Motor neuron (in vitro differentiated cells): ENCODE measurements at places on chromosomes 7 and 10. TPM values are rescaled to one million over a fixed set of nuclear protein-coding genes. Genes with fewer than 3 reads are reported as not detected.
A peak's percentile ranks its signal among the peaks of the same experiment; 100 is the strongest.

GRCh38 chr7:74572301-74572979 lies 85.1 kb upstream of the GTF2I start:
- no peak for ATAC-seq

FAM241B gene
- total RNA-seq: 39.9 and 43.9 TPM in 2 replicates

- ATAC-seq: no peak
Measured at GRCh38 chr10:110686047-110686446, 41.9 kb downstream of the RBM20 start.

TMEM236 gene
- 0.04 and 0.39 TPM in 2 replicates for total RNA-seq

- no peak for ATAC-seq
Measured at GRCh38 chr10:8705415-8705814, 650.9 kb downstream of the GATA3 start.

GRCh38 chr10:650441-650851 lies 39.0 kb downstream of the DIP2C start:
- ATAC-seq: peak; percentile 57

DNA sequence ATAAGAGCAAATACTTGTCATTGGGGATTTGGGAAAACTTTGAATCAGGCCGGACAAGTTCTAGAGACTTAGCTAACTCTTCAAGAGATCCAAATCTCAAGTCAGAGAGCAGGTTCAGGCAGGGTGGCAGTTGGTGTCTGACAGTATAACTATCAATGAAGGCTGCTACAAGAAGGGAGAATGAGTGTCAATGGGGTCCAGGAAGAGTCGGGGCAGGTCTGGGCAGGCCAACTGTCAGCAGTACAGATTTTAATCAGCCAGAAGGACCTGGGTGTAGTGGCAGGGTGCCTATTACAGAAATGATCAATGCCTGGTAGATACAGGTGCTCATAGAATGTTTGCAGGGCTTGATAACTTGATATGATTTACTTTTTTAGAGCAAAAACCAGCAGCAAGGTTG lies 751.1 kb downstream of the GRM8 start:
- no peak for ATAC-seq

GRCh38 chr7:44898039-44898438 lies 12.7 kb upstream of the PURB start:
- no peak for ATAC-seq

- ATAC-seq: no peak
Measured at GRCh38 chr10:70777063-70777875, 7.9 kb downstream of the TBATA start.

MACC1 gene
- total RNA-seq: 0.14 and 0.30 TPM in 2 replicates

DNA sequence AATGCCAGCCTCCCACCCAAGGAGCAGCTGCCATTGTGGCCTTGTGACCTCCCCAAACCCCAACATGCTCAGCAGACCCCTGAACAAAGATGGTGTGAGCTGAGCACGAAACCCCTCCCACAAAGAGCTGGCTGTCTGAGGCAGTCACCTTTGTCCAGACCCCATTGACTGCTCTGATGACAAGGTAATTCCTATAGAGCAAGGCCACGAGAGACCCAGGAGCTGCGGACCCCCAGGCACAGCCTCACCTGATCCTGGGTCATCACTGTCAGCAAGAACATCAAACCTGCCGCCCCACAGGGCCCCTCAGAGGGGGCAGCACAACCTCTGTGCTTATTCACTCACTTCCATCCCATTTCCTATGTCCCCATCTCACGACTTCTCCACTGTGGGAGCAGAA lies 102.6 kb downstream of the CPXM2 start:
- ATAC-seq: no peak

GRCh38 chr10:33524966-33525365 lies 190.5 kb upstream of the NRP1 start:
- ATAC-seq: no peak

HABP2 gene
- total RNA-seq: 0.14 and 0.15 TPM in 2 replicates

DNA sequence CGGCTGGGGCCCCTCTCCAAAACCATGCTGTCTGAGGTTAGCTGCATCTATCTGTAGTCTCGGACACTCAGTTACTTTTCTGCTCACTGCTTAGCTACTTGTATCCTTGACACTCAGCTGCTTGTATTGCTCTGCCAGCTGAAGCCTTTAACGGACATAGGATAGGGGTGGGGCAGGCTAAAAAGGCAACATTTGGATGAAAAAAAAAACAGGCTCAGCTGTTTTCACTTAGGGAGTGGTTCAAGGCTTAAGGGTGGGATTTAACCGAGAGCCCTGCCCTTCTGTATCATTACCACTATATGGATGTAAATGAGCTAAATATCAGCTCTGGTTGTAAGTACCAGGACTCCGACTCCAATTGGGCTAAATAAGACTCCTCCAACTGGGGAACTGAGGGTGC lies 28.6 kb downstream of the LSMEM1 start:
- peak; percentile 70 for ATAC-seq

GRIFIN gene
- total RNA-seq: not detected in 2 replicates

GRCh38 chr10:91652364-91652763 lies 19.5 kb upstream of the PPP1R3C start:
- ATAC-seq: peak; percentile 93

DNA sequence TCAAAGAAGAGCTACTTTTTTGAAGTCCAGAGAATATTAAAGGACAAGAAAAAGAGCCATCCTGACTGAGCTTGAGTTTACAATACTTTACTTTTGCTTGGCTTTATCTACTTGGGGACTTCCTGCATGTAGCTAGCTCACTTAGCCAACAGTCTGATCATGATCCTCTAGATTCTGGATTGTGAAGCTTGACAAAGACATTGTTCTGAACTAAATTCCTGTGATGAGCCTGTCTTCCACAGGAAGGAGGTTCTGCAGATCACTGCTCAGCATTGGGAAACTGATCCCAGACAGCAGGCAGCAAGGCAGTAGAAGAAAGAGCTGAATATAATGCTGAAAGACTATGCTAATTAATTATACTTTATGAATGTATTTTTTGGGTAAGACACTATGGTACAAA lies 296.4 kb downstream of the DGKB start:
- ATAC-seq: no peak

DNA sequence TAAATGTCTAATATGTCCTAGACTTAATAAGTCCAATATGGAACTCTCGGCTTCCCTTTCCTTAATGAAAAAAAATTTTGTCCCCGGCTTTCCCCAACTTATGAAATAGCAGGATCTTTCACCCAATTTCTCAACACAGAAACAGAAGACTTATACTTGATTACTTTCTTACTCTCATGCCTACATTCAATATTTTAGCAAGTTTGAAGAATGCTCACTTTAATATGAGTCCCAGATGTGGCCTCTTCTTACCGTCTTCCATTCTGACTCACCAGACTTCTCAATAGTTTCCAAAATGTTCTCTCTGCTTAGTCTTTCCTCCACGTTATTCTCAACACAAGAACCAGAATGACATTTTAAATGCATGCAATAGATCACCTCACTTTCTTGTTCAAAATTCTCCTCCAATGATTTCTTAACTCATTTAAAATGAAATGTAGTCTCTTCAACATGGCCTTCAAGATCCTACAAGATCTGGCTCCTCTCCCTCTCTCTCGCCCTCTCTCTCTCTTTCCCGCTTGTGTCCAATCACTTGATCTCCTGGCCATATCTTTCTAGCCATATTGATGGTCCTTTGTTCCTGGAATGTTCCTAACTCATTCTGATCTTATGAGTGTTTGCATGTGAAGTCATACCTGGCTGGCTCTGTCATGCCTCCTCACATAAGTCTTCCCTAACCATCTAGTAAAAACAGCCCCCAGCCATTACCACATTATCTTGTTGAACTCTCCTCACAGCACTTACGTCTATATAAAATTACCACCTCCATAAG lies 119.7 kb upstream of the FAM3C start:
- peak; percentile 57 for ATAC-seq

- no peak for ATAC-seq
Measured at GRCh38 chr7:142671506-142671905, 77.8 kb upstream of the PRSS1 start.

- no peak for ATAC-seq
Measured at GRCh38 chr7:147569116-147569913, 1021.3 kb upstream of the C7orf33 start.

LRRTM3 gene
- total RNA-seq: 0.40 and 6.3 TPM in 2 replicates

- peak; percentile 77 for ATAC-seq
Measured at GRCh38 chr10:1630304-1630703, 107.0 kb downstream of the ADARB2 start.

- ATAC-seq: no peak
Measured at GRCh38 chr10:103510791-103511752, 17.6 kb downstream of the NEURL1 start.

- ATAC-seq: no peak
Measured at GRCh38 chr10:110556296-110556695, 11.2 kb upstream of the SMC3 start.

TMEM273 gene
- total RNA-seq: 0.23 TPM in 1 of 2 replicates, not detected in the other

GRCh38 chr10:88467835-88468485 lies 115.2 kb downstream of the RNLS start:
- ATAC-seq: no peak

GRCh38 chr7:81367326-81367931 lies 402.4 kb downstream of the HGF start:
- ATAC-seq: no peak

DNA sequence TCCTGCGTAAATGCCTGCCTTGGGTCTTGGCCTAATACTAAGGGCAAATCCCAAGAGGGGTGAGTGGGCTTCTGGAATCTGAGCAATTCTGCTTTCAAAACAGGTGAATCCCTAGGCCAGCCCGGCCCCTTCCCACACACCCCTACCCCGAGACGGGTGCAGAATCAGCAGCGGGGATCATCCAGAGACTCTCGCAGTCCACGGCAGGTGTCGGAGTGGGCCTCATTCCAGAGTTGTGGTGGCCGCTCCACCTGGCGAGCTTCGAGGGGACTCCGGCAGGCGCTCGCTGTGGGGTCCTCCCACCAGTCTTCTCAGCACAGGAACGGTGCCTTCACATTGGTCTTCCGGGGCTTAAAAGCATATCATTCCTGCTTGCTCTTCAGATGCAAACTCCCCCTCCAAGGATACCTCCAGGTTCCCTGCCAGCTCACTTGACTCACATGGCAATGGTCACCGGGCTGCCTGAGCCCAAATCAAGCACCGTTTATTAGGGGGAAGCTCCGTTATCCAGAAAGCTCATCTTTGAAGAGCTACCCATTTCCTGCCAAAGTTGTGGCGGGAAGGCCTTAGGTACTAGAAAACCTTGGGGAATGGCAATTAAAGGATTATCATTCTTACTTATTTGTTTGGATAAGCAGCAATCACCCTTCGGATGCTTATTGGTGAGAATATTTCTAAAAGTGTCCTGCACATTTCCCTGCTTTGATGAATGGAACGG lies 67.6 kb downstream of the PRKAG2 start:
- no peak for ATAC-seq

GRCh38 chr7:46352004-46352954 lies 431.2 kb upstream of the IGFBP3 start:
- peak; percentile 51 for ATAC-seq

DNA sequence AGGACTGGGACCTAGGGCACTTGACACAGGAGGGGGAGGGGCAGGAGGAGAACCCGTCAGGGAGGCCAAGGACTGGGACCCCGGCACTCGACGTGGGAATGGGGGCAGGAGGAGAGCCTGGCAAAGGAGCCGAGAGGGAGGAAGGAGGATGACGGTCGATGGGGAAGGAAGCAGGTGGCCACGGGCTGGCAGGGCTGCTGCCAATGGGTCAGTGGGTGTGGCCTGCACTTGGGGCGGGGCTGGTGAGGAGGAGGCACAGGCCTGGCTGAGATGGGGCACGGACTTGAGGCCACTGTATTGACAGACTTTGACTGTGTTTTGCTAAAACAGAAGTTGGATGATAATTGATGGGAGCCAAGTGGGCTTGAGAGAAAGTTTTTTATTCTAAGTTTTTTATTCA lies 68.9 kb downstream of the RBM33 start:
- no peak for ATAC-seq

GRCh38 chr10:44713307-44713706 lies 197.8 kb upstream of the TMEM72 start:
- ATAC-seq: no peak

CASTOR2 gene
- 3.5 and 3.9 TPM in 2 replicates for total RNA-seq

ANKRD7 gene
- not detected in 2 replicates for total RNA-seq

TIMM23B gene
- total RNA-seq: 34.8 and 40.8 TPM in 2 replicates

HILPDA gene
- 26.1 and 29.2 TPM in 2 replicates for total RNA-seq

DNA sequence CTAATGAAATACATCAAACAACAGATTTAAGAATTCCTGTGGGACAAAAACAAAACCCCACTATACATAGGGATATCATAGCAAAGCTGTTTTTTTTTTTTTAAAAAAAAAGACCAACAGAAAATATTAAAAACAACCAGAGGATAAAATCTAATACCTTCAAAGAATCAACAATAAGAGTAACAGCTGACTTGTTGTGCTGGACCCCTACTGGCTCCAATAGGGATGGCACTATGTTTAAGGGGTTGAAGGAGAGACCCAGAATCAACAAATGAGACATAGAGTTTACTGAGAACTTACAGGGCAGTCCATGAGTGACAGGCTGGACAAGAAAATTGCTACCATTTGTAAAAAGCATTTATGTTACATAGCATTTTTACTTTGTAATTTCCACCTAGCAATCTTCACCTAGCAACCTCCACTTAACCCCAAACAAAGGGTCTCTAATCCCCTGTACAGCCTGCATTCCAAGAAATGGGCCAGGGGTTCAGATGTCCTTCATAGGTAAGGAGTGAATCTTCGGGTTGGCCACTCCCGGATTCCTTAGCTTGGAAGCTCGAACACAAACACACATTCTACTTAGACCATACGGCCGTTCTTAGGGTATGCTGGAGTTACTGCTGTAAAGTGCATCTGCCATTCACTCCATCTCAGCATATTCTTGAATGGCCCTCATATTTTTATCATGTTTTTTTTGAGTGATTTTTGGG lies 25.8 kb downstream of the ASZ1 start:
- no peak for ATAC-seq

GRCh38 chr10:19483421-19483820 lies 332.8 kb upstream of the PLXDC2 start:
- ATAC-seq: no peak

C10orf62 gene
- total RNA-seq: 1.8 and 2.6 TPM in 2 replicates

- no peak for ATAC-seq
Measured at GRCh38 chr10:100744136-100744986, 1.0 kb upstream of the PAX2 start.

DNA sequence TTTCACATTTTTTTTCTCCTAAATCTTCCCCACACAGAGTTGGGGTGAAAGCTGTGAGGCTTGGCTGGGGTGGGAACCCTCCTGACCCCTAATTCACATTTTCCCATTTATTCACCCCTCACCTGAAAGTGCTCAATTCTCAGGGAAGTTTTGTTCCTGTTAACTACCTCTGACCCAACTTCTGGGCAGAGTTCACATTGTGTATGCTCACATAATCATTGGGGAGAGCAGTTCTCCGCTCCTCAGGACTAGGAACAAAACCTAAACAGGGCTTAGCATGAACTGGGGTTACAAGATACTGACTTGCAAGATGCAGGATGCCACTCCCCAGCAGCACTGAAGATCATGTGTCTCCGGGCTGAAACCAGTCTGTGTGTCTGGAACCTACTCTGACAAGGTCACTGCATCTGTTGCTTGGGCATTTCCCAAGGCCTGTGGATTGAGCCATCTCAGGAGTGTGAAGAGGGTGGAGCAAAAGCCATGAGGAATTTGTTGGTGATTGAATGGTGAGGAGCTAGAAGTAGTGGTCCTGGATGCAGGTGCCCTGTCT lies 258.1 kb upstream of the IGFBP3 start:
- no peak for ATAC-seq

HKDC1 gene
- total RNA-seq: 0.22 and 0.56 TPM in 2 replicates
